Ovary (tissue), 10 donors: ENCODE measurements at places on chromosomes 3 and 15. TPM values are rescaled to one million over a fixed set of nuclear protein-coding genes. Genes with fewer than 3 reads are reported as not detected.

Gene ACOX2
- total RNA-seq = 23.2 TPM

Gene NANOGP8
- total RNA-seq = 1.8 TPM

Gene SLC35G2
- total RNA-seq = 3.3 TPM

GRCh38 chr3:146160964-146161662 is at the start of gene PLOD2:
Gene PLOD2, minus strand, starts transcription at chr3:146161184. Its CDS starts 195 bp downstream, at chr3:146160989.
- H3K27me3 ChIP-seq = no peaks in the 10 kb centered on the region
- H3K36me3 ChIP-seq = no peaks in the 10 kb centered on the region
- H3K4me3 ChIP-seq = peak within 1 kb of the TSS; percentile 83
- peak within 1 kb of the TSS; percentile 89 for H3K27ac ChIP-seq
- peaks cover 3% of the 10 kb centered on the region for H3K4me1 ChIP-seq
- peak; percentile 89 for DNase-seq

GRCh38 chr3:48518638-48519276 is 14.8 kb upstream of the SHISA5 start:
- no peaks in the 10 kb centered on the region for H3K27me3 ChIP-seq
- no peak overlapping the region for H3K4me3 ChIP-seq
- H3K27ac ChIP-seq = no peak overlapping the region
- DNase-seq = no peak
- H3K36me3 ChIP-seq = no peaks in the 10 kb centered on the region
